ENCODE measurements at places on chromosomes 16 and 17.

DNA sequence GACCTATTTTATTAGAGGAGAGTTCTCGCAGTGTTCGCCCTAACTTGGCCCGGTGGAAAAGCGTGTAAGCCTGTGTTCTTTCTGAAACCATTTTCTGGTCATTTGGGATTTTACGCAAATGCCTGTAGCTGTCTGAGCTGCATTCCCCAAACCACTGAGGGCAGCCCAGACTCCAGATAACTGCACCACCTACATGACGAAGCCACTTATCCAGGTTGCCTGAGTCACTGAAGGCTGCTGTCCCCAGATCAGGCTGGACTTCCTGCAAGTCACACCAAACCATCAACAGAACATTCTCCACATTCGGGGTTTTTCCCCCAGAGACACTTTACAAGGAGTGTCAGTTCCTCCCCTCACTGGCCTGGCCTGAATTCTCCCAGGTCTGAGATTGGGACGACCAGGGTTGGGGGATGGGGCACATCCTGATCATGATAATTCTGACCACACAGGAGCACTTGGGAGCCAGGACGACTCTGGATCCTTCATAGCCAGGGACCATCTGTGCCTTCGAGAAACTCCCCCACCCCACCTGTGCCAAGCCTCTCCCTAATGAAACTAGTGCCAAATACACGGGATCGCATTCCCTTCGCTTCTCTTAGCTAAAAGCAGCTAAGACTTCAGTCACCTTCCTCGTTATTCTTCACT is 2.3 kb downstream of the RPRML start:
- no peak for DNase-seq

DNA sequence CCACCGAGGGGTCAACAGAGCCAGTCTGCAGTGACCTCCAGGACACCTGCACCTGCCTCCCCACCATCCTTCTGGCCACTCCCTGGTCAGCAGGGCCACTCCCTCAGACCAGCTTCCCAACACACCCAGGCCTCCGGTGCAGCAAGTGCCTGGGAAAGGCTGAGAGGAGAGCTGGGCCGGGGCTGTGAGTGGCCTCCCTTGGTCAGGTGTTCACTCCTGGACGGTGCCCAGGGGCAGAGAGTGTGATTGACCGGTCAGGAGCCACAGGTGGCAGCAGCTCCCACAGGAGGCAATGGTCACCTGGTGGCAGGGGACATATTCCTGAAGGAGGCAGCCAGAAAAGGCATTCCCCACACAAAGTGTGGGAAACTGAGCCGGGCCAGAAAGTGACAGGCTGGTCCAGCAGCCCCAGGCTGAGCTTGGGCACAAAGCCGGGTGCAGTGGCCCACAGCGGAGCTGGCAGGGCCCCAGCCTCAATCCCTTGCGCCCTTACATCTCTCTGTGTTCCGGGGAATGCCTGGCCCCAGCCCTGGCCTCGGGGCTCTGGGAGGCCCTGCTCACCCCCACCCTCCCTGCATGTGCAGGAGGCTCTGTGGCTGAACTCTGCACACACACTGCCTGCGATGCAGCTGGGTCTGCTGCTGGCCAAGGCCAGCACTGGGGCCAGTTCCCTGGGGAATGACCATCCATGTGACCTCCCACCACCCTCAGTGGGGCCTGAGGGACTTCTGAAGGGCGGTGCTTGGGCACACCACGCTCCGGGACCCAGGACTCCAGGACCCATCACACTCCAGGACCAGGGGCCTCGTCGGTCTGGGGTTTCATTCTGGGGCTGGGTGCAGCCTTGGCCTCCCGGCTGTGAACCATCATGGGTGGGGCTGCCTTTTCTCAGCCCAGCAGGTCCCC is 1.2 kb upstream of the C17orf99 start:
- no peak for DNase-seq

- no peak for DNase-seq
Measured at GRCh38 chr17:45030733-45031132, 20.7 kb downstream of the DCAKD start.

GRCh38 chr17:8133941-8134340 is 10.0 kb upstream of the HES7 start:
- DNase-seq, result no peak

- DNase-seq, result no peak
Measured at GRCh38 chr17:78990349-78991016, 10.8 kb upstream of the LGALS3BP start.

GRCh38 chr17:4580291-4580690 is 4.0 kb upstream of the SMTNL2 start:
- no peak for DNase-seq

DNA sequence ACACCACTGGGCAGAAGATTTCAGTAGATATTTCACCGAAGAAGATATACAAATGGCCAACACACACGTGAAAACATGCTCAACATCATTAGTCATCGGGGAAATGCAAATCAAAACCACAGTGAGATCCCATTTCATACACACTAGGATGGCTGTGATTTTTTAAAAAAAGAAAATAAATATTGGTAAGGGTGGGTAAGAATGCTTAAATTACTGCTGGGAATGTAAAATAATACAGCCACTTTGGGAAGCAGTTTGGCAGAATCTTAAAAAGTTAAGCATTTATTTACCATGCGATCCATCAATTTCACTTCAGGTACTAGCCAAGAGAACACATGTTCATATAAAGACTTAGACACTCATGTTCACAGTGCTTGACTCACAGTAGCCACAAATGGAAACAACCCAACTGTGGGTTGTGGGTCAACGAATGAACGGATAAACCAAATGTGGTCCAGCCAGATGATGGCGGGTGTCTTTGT is 6.5 kb upstream of the C16orf74 start:
- DNase-seq, result no peak

Data from lung microvascular endothelial cell (primary cell).